ENCODE measurements at places on chromosomes 5 and 9.

- peak; percentile 32 for DNase-seq
These were observed 118.9 kb upstream of the LPCAT1 start for GRCh38 chr5:1642621-1643061.

DNA sequence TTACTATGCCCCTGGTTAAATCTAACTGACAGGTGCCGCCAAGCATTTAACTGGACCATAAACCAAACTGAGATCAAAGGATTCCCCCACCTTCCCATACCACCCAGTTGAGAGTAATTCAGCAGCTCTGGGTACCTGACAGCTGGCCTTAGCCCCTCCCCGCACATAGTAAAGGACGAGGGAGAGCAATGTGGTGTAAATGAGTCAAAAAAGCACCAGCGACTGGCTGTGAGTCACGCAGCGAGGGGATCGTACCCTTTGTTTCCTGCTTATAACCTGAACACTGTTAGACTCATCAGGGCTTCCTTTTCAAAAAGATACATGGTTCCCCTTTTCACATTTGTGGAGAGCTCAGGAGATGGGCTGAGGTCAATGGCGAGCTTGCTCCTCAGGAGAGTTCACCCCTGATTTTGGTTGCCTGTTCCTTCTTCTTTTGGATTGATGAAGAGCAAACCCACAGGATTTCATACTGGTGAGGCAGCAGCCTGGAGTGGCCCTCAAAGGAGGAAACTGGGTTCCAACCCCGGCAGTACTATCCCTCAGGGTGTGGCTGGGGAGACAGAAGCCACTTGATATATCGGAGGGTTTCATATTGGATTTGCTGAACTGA is 71.5 kb downstream of the ANKRD33B start:
- peak; percentile 76 for DNase-seq

GRCh38 chr5:112479418-112479817 is 60.3 kb upstream of the EPB41L4A start:
- no peak for DNase-seq

GRCh38 chr5:73948720-73949119 is 322.7 kb downstream of the ARHGEF28 start:
- no peak for DNase-seq

DNA sequence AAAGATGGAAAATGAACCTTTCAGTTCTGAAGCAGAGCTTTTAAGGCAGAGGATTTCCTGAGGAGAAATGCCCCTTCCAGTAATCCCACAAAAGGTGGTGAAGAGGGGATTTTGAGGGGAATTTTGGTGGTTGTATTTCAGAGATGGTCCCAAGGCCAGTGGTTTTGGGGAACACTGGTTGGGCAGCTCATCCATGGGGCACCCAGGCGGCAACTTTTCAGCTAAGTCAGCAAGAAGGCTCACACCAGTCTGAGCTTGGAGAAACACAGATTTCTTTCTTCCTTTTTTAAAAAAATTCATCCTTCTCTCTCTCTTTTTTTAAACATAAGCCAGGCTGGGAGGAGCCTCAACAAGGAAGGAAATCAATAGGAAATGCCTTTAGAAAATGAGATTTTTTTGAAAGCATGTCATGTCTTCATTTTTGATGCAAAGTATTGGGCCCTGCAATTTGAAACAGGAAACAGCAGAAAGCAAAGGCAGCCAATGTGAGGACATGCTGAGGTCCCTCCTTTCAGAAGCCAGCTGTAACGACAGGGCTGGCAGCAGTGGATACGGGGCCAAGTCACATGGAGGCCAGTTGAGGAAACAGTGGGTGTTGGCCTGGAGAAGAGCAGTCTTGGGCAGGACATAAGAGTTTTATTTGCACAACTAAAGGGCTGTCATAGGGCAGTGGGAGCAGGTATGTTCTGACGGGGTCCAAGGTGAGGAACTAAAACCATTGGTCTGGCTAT is 155.3 kb upstream of the KLF4 start:
- no peak for DNase-seq

DNA sequence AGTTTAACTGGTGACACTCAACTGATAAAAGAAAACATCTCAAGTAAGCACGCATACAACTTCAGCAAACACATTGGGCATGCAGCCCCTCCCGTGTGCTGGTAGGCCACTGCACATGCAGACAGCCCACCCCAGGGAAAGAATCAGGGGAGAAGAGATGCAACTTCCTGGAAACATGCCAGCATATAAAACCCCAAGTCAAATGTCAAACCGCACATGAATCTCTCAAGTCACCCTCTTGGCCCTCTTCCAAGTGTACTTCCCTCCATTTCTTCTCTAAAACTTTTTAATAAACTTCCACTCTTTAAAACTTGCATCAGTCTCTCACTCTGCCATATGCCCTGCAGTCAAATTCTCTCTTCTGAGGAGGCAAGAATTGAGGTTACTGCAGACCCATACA is 732.7 kb downstream of the SEMA5A start:
- DNase-seq = no peak

GRCh38 chr9:79809931-79810330 is 238.2 kb downstream of the TLE4 start:
- no peak for DNase-seq
